ENCODE measurements at places on chromosomes 6 and 20.

GRCh38 chr20:21393166-21393565 is 4.2 kb downstream of the NKX2-4 start:
- DNase-seq: no peak

- DNase-seq: no peak
These were observed 3.4 kb downstream of the ASF1A start for GRCh38 chr6:118897386-118897785.

DNA sequence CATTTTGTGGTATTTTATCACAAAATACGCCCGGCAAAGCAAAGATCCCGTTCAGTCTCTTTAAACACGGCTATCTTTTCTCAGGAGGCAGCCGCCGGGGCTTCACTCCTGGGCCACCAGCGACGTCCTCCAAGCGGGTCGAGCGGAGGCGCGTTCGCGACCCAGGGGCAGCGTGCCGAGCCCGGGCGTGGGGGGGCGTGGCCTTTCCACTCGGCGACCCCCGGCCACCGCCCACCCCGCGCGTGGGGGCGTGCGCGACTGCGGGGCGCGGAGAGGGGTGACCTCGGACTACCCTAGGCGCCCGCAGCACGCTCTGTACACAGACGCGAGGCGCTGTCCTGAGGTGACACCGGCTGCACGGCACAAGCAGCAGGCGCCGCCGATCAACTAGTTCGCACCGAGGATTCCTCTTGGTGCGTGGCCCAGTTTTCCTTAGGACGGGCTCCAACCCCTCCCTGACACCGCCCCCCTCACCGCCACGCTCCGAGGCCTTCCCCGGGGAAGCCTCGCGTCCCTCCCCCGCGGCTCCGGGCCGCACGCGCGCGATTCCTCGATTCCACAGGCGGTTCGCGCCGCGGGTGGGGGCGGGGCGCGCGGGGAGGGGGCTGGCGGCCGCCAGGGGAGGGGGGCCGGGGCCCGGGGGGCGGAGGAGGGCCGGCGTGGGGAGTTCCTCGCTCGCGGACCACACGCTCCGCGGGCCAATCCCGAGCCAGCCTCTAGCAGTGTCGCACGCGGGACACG is 1.1 kb upstream of the JARID2 start:
- DNase-seq: peak; percentile 79

GRCh38 chr6:143937668-143937970 is 70.4 kb downstream of the PLAGL1 start:
- no peak for DNase-seq

GRCh38 chr20:50023116-50023805 is 40.5 kb downstream of the SNAI1 start:
- no peak for DNase-seq

DNA sequence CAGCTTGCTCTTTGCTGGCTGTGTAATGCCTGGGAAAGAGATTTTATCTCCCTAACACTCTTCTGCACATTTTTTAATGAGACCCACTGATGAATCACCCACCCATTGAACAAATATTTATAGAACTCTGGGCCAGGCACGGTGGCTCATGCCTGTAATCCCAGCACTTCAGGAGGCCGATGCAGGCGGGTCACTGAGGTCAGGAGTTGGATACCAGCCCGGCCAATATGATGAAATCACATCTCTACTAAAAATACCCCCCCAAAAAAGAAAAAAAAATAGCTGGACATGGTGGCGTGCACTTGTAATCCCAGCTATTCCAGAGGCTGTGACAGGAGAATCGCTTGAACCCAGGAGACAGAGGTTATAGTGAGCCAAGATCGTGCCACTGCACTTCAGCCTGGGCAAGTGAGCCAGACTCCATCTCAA is 82.1 kb upstream of the SIRPA start:
- DNase-seq: peak; percentile 99

- no peak for DNase-seq
These were observed 18.3 kb downstream of the DSP start for GRCh38 chr6:7559651-7560385.

DNA sequence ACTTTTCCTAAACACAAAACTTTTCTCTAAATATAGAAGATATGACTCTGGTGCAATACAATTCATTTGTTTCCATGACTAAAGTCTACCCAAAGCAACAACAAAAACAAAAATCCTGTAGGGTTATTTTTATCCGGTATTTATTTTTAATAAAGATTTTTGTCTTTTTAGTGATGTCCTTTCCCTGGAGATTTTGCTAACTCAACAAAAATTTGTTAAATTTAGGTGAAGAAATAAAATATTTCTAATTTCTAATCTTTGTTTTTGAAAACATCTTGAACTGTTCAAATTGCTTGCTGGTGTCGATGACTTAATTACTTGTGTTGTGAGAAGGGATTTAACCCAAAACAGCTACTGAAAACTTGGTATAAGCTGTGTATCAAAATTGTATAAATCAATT is 741.8 kb downstream of the HDGFL1 start:
- no peak for DNase-seq

- no peak for DNase-seq
These were observed 22.5 kb upstream of the PRIM2 start for GRCh38 chr6:57294862-57295445.

DNA sequence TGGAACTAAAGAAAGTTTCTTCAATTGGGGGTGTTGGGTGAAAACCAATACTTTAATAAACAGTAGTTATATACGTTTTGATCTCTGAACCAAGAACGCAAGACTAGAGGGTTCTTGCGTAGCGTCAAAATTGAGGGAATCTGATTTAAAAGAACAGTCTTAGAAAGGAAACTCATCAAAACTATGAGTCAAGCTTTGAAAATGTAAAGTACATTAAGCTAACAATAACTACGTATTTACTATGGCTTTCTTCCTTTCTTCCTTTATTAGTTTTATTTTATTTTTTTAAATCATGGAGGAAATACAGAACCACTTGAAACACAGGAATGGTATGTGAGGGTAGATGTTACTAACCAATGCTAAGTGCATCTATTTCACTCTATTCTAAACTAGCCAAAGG is 287.0 kb upstream of the RSPO3 start:
- peak; percentile 1 for DNase-seq

GRCh38 chr6:25320459-25320858 is 41.3 kb downstream of the CARMIL1 start:
- peak; percentile 45 for DNase-seq

DNA sequence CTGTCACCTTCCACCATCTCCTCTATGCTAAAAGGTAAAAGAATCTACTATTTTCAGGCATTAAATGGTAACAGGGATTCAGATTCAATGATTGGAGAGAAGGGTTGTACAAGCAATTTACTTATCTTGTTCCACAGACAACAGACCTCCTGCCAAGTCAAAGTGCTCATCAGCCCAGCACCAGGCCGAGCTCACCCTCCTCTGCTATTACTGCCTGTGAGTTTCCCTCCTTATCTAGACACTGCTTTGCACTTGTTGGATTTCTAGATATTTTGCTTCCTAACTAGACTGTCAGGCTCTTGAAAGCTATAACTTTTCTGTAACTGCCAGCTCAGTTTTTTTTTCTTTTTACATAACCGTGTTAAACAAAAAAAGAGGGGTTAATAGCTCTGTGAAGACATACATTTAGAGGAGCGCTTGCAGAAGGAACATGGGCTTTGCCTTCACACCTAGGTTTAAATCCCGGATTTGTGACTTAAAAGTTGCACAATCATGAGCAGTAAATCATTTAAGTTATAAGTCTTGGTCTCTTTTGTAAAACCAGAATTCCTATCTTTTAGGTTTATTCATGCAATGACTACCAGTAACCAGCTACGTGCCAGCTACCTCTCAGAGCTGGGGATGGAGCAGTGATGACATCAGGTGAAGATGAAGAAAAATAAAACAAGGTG is 1.1 kb upstream of the FAM162B start:
- DNase-seq: no peak

- DNase-seq: no peak
These were observed 137.6 kb downstream of the PHF3 start for GRCh38 chr6:63773200-63773599.

DNA sequence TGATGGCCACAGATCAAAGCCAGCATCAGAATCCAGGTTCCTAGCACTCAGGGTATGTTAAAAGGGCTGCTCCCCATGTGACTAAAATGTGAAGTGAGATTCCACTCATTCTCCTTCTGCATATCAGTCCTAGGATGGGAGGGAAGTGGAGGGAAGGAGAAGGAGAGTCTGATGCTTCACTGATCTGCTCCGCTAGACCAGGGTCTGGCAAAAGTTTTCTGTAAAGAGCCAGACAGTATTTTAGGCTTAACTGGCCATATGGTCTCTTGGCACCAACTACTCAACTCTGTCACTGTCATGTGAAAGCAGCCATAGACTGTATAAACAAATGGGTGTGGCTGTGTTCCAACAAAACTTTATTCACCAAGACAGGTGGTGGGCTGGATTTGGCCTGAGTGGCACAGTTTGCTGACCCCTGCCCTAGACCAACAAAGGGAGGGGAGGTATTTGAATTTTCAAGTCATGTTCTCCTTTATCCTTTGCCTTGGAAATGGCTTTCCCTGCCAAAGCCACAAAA is 22.6 kb downstream of the GHRH start:
- DNase-seq: no peak

DNA sequence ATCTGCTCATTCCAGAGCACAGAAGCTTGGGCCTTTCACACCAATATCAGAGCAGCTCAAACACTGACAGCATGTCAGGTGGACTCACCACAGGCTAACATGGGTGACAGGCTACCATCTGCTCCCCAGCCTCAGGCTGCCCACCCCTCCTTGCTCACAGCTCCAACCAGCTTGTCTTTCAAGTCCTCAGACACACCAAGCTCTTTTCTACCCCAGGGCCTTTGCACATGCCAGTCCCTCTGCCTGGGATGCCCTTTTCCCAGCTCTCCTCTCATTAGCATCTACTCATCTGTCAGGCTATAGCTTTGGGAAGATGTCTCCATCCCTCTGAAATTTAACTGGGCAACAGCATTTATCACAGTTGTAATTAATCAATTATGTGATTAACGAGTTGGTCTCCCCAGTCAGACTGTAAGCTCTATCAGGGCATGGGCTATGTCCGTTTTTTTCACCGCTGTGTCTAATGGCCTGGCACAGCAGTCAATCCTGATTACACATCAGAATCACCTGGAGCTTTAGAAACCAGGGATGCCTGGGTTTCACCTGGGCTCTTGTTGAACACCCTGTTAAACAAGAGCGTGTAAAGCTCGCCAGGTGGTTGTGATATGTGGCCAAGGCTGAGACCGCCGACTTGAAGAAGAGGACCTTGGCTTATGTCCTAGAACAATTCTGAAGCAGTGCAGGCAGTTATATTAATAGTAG is 88.9 kb upstream of the MRPS10 start:
- DNase-seq: no peak

GRCh38 chr6:38871741-38872568 is 156.8 kb downstream of the DNAH8 start:
- DNase-seq: peak; percentile 47

- DNase-seq: peak; percentile 29
These were observed 12.1 kb downstream of the NRSN2 start for GRCh38 chr20:358891-359555.

DNA sequence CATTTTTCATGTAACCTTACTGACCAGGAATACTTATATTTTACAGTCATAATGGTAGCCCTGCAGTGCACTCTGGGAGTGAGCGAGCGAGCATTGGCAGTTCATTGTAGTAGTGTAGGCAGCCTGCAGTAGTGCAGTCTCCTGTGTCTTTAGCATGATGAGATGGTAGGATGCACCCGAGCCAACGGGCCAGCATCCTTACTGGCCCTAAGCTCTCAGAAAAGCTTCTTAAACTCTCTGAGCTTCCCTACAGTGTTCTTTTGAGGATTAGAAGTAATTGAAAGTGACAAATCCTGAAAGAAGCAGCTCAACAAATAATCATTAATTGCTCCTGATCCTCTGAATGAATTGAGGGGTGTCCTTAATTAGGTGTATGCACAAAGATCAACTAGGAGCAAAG is 20.9 kb downstream of the SLC9A8 start:
- DNase-seq: no peak

DNA sequence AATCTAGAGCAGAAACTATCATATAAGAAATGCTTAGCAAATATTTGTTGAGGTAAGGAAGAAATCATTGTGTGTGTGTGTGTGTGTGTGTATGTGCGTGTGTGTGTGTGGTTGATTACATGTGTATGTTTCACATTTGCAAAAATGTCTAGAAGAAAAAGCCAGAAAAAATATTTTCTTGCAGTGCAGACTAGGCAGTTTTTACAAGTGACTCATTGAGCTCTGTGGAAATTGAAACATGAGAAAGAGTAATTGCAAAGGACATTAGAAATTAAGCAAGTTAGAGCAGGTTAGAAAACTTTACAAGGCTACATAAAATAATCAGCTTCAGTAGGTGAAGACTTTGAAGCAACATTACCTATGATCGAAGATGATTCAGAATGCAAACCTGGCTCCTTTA is 669.0 kb upstream of the EYS start:
- no peak for DNase-seq

DNA sequence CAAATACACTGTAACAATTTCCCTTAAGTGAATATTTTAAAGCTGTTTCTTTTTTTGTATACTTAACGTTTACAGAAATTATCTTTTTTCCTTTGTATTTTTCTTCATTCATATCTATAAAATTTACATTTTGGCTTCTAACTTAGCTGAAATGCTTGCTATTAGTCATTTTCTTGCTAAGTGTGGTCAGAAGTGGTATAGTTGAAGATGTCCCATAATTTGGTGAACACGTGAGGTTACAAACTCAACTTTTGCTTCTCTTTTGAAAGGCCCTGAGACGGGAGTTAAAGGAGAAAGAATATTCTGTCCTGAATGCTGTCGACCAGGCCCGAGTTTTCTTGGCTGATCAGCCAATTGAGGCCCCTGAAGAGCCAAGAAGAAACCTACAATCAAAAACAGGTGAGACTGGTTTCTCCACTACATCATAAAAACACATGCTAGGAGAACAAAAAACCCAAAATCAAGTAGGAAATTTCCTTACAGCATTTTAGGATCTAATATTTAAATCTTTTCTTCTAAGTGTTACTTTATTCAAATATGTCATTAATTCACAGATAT is 445.0 kb downstream of the UTRN start:
- DNase-seq: no peak

DNA sequence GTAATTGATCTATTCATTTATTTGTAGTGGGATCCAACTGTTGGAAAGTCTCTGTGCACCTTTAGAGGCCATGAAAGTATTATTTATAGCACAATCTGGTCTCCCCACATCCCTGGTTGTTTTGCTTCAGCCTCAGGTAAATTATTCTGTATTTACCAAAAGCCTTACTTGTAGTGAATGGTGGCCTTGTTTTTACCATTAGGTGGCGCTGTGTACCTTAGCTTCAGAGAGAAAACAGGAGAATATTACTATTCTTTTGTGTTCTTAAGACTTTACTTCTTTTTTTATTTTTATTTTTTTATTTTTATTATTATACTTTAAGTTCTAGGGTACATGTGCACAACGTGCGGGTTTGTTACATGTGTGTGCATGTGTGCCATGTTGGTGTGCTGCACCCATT is 23.7 kb downstream of the PEX7 start:
- DNase-seq: peak; percentile 57

DNA sequence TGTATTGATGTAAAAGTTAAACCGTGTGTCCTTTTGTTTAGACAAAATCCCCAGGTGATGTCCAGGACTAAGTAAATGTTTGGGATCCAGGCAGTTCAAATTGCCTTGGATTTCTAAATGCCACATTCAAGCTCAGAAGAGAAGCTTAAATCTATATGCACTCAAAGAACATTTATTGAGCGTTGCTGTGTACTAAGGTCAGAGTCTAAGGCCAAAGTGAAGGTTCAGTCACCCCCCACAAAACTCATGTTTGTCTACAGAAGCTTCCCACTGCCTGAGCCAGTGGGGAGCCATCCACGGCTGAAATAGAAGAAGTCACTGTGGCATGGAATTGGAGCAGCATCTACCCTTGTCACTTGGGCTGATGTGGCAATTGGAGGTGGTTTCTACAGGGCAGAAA is 70.7 kb upstream of the INSM1 start:
- DNase-seq: no peak

Data from EH (cell line).